ENCODE measurements at places on chromosomes 5 and 9. TPM values are rescaled to one million over a fixed set of nuclear protein-coding genes. Genes with fewer than 3 reads are reported as not detected.

GNA14 gene
- 7.2 TPM for total RNA-seq

DNA sequence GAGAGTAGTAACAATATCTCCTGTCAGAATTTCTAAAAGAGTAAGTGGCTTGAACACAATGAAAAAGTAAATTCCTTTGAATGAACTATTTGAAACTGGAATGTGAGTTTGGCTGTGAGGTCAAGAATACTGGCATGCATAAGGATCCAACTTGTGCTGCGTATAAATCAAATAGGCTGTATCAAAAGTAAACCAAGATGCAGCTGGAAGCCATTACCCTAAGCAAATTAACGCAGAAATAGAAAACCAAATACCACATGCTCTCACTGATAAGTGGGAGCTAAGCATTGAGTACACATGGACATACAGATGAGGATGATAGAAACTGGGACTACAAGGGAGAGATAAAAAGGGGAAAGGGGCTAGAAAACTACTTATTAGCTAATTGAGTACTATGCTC lies 24.0 kb upstream of the SRFBP1 start:
- no peaks in the 10 kb centered on the region for H3K27me3 ChIP-seq
- no peak overlapping the region for H3K27ac ChIP-seq
- no peak overlapping the region for H3K4me3 ChIP-seq

DNA sequence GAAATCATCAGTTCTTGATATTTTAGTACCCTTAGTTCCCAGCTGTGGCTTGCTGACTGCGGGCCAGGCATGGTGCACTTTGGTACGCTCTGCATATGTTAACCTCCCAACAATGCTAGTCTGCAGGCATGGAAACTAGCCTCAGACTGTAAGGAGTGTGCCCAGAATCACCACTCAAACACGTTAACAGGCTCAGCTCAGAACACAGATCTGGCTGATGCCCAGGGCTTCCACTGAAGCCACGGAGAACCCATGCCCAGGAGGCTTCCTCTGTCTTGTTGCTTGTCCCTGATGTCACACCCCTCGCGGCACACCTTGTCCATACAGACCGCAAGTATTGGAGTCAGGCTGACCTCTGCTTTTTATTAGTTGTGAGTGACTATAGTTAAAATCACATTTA lies 187.2 kb upstream of the OTULINL start:
- H3K4me1 ChIP-seq = peaks cover 5% of the 10 kb centered on the region
- DNase-seq = no peak
- no peak overlapping the region for H3K27ac ChIP-seq

GRCh38 chr9:109168170-109168569 lies 1.1 kb upstream of the FRRS1L start:
- H3K4me3 ChIP-seq = no peak overlapping the region
- DNase-seq = no peak
- no peaks in the 10 kb centered on the region for H3K4me1 ChIP-seq
- H3K27ac ChIP-seq = no peak overlapping the region
- H3K27me3 ChIP-seq = no peaks in the 10 kb centered on the region

- H3K27me3 ChIP-seq = no peaks in the 10 kb centered on the region
- no peaks in the 10 kb centered on the region for H3K36me3 ChIP-seq
- no peak overlapping the region for H3K27ac ChIP-seq
- no peak for DNase-seq
These were observed 21.9 kb downstream of the STRBP start for GRCh38 chr9:123246534-123246933.
